ENCODE measurements at places on chromosomes 16 and 17.

DNA sequence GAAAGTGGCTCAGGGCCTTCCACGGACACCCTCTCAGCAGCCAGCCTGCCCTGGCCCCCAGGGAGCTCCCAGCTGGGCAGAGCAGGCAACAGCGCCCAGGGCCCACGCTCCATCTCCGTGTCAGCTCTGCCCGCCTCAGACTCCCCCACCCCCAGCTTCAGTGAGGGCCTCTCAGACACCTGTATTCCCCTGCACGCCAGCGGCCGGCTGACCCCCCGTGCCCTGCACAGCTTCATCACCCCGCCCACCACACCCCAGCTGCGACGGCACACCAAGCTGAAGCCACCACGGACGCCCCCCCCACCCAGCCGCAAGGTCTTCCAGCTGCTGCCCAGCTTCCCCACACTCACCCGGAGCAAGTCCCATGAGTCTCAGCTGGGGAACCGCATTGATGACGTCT, 48.3 kb upstream of the LGALS9 start:
- no peak for DNase-seq

DNA sequence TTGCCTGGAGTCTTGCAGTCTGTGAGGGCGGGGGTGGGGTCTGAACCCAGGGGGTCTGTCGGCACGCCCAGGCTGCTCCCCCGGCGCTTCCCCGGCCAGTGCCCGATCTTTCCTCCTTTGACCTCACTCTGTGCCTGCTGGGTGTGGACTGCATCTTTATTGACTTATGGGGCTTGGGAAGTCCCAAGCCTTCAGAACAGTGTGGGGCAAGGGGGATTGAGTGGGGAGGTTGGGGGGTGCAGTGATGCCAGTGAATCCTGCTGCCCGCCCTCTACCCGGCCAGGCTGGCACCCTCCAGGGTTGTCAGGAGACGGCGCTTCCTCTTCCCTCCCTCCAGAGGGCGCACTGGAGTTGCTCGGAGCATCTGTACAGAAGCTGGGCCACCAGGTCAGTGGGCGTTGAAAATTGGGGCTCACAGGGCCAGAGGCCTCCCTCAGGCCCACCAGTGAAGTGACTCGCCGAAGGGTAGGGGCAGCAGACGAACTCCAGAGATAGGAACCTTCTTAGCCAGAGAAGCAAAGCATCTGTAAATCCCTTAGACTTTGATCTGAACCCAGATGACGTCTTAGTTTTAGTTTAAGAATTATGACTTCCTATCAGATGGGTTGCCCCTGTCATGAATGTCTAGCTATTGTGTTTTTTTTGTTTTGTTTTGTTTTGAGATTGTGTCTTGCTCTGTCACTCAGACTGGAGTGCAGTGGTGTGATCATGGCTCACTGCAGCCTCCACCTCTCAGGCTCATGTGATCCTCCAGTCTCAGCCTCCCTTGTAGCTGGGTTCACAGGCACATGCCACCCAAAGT, 184.8 kb upstream of the CIBAR2 start:
- DNase-seq: no peak

DNA sequence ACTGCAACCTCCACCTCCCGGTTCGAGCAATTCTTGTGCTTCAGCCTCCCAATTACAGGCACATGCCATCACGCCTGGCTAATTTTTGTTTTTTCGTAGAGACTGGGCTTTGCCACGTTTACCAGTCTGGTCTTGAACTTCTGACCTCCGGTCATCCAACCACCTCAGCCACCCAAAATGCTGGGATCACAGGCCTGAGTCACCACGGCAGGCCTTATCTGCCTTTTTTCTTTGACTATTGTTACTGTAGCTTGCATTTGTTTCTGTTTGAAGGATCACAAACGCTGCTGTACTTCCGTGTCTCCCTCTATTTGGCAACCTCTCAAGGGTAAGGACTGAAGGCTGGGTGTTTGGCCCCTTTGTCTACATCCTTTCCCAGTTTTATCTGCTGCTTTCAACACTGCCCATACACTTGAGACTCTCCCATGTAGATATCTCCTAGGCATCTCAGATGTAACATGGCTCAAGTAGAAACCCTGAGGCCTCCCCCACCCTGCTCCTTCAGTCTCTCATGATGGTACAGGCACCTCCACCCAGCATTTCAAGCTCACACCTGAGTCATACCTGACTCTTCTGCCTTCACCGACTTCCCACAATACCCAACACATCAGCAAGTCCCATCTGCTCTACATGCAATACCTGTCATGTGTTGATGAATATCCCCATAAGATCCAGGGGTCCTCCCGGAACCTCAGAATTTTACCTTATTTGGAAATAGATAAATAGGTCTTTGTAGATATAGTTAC, 219.0 kb downstream of the CPPED1 start:
- no peak for DNase-seq

DNA sequence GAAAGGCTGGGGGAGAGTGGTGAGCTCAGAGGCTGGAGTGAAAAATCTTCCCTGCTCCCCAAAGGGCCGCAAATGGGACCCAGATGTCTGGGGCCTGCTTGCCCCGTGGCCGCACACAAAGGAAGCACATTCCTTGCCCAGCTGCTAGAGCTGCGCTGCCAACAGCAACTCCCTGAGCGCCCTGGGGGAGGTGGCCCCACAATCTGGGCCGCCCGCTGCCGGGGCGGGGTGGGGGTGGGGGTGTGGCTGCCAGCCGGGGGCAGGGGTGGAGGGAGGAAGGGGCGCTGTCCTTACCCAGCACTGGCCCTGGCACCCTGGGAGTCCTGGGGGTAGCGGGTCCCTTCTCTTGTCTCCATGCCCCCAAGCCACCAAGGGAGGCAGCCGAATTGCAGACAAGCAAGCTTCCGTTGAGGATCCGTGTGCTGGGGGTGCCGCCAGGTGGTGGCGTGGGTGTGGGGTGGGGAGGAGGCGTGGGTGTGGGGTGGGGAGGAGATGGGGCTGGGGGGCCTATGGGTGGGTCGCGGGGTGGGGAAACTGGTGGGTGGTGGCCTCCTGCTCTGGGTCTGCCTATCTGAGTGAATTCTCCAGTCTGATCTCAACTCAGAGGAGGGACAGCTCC, 48.4 kb upstream of the PABPN1L start:
- DNase-seq: no peak

GRCh38 chr17:35947156-35947585, 3.7 kb upstream of the LYZL6 start:
- no peak for DNase-seq

DNA sequence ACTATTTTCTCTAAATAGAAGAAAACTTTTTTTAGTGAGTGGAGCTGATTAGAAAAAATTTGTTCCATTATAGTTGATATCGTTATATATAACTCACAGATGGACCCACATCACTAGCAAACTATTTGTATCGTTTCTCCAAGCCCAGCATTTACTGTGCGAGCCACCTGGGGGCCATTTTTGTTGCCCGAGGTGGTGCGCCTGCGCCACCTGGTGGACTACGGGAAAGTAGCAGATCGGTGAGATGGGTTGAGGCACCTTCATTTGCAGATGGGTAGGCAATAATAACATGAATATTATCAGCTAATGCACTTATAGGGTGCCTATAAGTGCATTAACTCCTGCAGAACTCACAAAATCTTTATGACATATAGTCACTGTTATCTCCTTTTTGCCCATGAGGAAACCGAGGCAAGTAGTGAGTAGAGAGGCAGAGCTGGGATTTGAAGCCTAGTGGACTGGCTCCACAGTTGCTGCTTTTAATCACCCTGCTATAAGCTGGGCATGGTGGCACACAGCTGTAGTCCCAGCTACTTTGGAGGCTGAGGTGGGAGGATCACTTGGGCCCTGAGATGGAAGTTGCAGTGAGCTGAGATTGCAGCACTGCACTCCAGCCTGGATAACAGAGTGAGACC, 23.2 kb upstream of the NTN1 start:
- DNase-seq: peak; percentile 31
